ENCODE measurements at places on chromosomes 6 and 20.
A peak's percentile ranks its signal among the peaks of the same experiment; 100 is the strongest.

GRCh38 chr20:53608071-53608455, 14.4 kb upstream of the ZNF217 start:
- no peak for DNase-seq

- no peak for DNase-seq
Observed at GRCh38 chr6:107318100-107318736, 141.1 kb downstream of the PDSS2 start.

- no peak for DNase-seq
Observed at GRCh38 chr20:4512891-4513550, 208.7 kb upstream of the PRND start.

GRCh38 chr6:151084275-151084674, 155.5 kb upstream of the AKAP12 start:
- DNase-seq, result no peak

DNA sequence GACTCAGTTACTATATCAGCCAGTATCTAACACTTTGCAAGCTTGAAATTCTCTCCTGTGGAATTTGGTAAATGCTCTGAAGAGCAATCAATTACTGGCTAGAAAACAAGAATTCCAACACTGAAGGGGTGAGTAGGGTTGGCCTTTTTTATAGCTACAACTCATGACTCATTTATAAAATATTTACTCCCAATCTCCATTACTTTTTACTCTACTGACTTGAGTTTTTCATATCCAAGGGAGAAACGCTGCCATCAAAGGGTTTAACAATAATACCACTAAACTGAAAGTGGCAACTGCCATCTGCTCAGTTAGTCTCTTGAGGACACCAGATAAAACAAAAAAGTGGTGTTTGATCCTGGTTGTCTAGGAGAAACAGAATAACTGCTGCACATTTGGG, 203.1 kb downstream of the UBE3D start:
- no peak for DNase-seq

- no peak for DNase-seq
Observed at GRCh38 chr6:158222066-158222465, 53.9 kb downstream of the GTF2H5 start.

GRCh38 chr6:169838346-169839028, 87.1 kb downstream of the ERMARD start:
- no peak for DNase-seq

- peak; percentile 26 for DNase-seq
Observed at GRCh38 chr6:73694711-73695411, 1.1 kb upstream of the CD109 start.

- no peak for DNase-seq
Observed at GRCh38 chr6:76633259-76633658, 560.8 kb upstream of the IMPG1 start.

- no peak for DNase-seq
Observed at GRCh38 chr20:62402456-62403150, 4.5 kb downstream of the CABLES2 start.

GRCh38 chr6:15876406-15876805, 213.6 kb upstream of the DTNBP1 start:
- no peak for DNase-seq

- no peak for DNase-seq
Observed at GRCh38 chr6:99296261-99296660, 53.2 kb downstream of the FAXC start.

DNA sequence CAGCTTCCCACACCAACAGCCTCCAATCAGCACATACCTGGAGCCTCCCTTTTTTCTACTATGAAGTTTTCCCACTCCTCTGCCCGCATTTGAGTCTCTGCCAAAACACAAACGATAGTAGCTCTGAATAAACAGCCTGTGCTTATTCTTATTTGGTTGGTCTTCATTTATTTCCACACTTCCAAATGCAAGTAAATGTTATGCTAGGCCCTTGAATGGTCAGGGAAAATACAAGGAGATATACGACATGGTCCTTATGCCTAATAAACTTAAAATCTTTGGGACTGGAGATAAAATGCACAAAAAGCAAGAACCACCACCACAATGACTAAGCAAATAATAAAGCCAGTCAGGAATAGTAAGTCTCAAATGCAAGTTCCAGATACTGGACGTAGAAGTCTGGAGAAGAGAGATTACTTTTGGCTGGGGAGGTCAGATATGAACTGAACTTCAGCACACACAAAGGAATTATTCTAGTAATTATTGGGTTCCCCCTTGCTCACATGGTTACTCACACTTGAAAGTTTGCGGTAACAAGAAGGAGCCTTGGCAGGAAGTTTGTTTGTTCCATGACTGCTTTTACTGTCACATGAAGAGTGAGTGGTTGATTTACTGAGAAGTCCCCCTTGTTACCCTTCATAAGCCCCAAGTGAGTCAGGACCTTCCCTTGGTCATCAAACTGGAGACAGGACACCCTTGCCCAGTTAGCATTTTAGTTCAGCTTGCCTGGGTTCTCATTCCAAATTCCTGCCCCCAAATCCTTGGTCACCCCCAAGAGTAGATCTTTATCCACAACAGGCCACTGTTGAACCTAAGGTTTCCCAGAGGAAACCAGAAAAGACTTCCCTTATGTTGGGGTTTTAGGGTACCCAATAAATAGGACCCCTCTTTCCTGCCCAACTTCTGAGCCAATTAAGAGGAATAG, 511.2 kb upstream of the JARID2 start:
- no peak for DNase-seq

- no peak for DNase-seq
Observed at GRCh38 chr6:111468329-111469012, 14.5 kb downstream of the REV3L start.

DNA sequence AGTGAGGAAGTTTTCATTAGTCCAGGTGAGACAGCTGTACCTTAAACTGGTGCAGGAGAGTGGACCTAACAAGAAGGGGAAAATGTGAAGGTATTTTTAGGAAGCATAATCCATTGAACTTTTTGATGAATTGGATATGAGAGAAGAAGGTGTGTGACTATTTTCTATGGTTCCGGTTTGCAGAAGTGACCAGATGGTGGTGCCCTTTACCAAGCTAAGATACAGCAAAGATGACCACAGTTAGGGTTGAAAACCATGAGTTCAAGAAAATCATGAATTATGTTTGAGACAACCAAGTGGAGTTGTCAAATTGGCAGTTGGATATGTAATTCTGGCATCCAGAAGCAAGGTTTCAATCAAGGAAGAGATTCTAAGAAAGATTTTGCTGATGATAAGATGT, 61.9 kb upstream of the NRSN1 start:
- DNase-seq, result no peak

- no peak for DNase-seq
Observed at GRCh38 chr20:57835588-57836455, 126.0 kb upstream of the PMEPA1 start.

DNA sequence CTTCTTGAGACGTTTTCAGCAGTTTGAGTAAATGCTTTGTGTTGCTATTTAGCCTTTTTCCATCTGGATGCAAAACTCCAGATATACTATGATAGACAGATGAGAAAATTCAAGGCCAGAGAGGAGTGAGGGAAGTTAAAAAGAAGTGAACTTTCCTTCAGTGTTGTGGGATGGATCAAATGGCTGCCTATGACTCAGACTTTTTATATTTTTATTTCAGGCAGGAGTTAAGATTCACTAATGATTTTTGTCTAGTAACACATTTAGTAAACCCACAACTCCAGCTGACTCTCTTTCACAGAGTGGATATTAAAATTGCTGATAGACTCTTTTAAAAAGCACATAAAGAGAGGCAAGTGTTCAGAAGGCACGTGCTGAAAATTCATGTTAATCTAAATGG, 23.2 kb upstream of the PTCHD4 start:
- DNase-seq, result no peak

DNA sequence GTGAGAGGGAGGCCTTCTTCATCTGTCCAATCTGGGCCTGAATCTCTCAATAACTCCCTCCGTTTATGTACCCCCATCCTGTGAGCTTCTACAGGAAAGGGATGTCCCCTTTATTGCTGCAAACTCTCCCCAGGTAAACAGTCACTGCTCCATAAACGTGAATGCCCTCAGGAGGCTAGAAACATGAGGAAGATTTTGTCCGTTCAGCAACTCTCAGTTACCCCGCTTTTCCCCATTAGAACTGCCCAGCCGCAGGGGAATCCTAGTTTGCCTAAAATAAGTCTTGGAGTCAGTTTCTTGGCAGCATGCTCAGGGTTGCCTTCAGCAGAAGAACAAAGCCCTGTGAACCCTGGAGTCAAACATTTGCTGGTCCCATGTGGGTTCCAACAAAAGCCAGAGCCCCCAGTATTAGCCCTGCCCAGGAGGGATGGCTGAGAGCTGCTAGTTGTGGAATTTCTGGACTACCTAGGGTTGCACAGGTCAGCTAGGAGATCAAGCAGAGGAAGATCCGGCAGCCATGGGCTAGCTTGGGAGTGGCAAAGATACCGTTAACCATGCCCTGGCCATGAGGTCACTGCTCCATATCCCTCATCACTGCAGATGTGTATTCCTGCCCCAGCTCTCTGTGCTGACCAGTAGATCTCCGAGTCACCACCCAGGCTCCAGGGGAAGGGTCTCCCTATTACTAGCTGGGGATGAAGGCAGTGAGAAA, 640 bp downstream of the LRRN4 start:
- DNase-seq, result no peak

- DNase-seq, result no peak
Observed at GRCh38 chr6:119620846-119621555, 271.4 kb upstream of the MAN1A1 start.

DNA sequence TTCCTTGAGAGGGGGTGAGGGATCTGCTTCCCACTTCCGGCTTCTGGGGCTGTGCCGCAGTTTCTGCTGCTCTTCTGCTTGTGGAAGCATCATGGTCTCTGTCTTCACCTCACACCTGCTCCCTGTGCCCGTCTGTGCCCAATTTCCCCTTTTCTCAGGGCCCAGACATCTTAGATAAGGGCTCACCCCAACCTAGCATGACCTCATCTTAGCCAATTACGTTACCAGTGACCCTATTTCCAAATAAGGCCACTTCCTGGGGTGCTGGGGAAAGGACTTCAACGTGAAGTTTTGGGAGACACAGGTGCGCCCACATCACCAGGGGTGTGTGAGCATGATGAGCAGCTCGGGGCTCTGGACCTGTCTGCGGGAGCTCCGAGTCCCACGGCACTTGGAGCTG, 20.7 kb upstream of the RBBP8NL start:
- DNase-seq, result no peak

- no peak for DNase-seq
Observed at GRCh38 chr6:2324166-2324953, 79.0 kb upstream of the GMDS start.

- DNase-seq, result no peak
Observed at GRCh38 chr20:35319192-35319870, 27.1 kb upstream of the FAM83C start.

DNA sequence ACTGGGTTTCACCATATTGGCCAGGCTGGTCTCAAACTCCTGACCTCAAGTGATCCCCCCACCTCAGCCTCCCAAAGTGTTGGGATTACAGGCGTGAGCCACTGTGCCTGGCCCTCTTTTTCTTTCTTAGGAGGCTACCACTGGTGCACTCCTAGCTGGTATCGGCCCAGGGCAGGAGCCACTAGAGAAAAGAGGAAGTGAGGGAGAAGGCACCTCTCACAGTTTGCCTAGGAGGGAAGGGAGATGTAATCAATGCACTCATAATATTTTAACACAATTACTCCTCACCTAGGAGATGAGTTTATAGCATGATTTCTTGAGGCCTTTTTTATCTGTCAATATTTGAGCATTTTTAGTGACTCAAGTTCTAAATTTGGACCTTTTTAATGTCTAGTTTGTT, 189.0 kb upstream of the SOX4 start:
- no peak for DNase-seq

- DNase-seq, result peak; percentile 63
Observed at GRCh38 chr20:1810926-1811620, 84.1 kb upstream of the SIRPA start.

DNA sequence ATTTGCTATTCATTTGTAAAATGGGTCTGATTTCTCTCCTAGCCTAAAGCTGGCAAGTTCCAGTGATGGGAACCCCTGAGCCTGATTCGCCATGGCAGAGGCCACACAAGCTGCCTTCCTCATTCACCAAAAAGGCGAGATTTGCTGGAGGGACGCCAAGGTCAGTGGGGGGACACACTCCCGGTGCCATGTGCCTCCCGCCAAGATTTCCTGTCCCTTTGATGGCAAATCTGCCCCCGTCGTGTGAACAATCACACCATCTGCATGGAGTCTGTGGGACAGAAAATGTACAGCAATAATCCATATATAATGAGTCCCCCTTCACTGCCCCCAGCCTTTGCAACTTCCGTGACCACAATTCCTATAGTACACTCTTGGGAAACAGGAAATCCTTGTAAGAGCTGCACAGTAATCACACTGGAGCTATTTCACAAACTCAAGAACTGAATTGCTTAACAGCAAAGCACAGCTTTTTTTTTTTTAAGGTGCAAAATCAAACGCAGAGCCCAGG, 15.7 kb upstream of the IGF2R start:
- DNase-seq, result no peak

DNA sequence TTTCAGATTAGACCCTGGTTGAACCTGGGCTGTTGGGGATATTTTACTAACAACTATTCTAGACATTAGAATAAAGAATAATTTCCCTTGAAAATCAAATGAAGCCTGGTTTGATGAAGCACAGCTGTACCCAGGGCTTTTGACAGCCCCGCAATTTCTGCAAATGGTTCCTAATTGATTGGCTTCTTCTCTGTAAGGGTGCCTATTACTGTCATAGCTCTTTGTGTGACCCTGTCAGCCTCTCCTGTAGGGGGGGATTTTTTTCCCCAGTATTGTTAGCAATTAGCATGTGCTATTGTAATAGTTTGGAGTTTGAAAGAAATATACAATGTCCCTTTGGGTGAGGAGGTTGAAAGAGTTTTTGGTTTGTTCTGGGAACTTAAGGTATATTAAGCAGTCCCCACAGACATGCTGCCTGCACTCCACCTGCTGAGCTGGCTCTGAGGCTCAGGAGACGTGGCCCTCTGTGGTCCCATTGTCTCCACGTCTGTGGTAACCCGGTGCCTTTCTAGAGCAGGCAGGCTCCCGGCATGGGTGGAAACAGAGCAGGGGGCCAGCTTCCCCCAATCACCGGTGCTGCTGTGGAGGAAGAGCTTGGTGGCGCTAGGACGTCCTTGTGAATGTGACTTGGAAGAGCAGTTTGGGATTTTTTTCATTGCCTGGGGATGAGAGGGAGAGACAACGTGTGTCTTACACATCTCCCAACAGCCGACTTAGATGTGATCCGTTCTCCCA, 47.3 kb upstream of the CLDN20 start:
- DNase-seq, result no peak

GRCh38 chr6:53925891-53926290, 131.1 kb downstream of the LRRC1 start:
- no peak for DNase-seq

DNA sequence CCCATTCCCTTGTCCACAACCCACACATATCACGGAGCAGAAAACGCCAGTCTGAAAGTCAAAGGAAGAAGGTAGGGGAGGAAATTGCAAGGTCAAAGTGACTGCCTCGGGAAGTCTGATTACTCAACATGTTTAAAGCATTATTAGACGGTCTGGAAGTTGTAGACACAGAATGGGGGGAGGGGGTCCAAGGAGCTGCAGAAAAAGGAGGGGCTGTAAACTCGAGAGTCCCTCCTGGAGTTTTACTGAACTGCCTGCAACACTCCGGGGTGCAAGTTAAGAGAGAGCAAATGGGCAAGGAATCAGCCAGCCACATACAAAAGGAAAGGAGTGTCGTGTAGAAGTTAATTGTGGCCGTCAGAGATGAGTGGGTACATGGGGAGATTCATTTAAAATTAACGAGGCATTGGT, 417.7 kb upstream of the JARID2 start:
- DNase-seq, result no peak

- no peak for DNase-seq
Observed at GRCh38 chr20:50689864-50690649, 1.3 kb downstream of the RIPOR3 start.

Data from dorsolateral prefrontal cortex (tissue), 122 donors.